ENCODE measurements at places on chromosomes 6 and 20. TPM values are rescaled to one million over a fixed set of nuclear protein-coding genes. Genes with fewer than 3 reads are reported as not detected.

DNA sequence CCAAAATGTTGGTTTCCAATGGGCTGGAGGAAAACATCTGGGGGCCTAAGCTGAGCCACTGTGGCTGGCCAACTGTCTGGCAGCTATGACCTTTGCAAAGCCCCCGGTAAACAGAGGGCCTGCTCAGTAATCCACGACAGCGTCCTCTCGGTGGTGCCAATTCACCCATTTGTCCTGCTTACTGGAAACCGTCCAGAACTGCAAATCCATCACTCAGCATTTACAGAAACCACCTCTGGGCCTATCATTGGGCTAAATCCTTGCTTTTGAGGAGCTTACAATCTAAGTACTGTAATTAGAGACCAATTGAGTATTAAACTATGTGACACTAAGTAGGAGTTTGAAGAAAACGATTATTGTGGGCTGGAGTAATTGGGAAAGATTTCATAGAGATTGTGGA, 31.0 kb downstream of the ADAT2 start:
- no peak for DNase-seq
- no peak overlapping the region for H3K27ac ChIP-seq
- H3K4me3 ChIP-seq = no peak overlapping the region
- no peaks in the 10 kb centered on the region for H3K36me3 ChIP-seq
- peaks cover 6% of the 10 kb centered on the region for H3K4me1 ChIP-seq

GRCh38 chr6:26123675-26123946, 36.4 kb downstream of the HFE start:
- DNase-seq = no peak
- H3K4me3 ChIP-seq = peak overlapping the region; percentile 96
- H3K27ac ChIP-seq = peak overlapping the region; percentile 100
- H3K27me3 ChIP-seq = no peaks in the 10 kb centered on the region

DNA sequence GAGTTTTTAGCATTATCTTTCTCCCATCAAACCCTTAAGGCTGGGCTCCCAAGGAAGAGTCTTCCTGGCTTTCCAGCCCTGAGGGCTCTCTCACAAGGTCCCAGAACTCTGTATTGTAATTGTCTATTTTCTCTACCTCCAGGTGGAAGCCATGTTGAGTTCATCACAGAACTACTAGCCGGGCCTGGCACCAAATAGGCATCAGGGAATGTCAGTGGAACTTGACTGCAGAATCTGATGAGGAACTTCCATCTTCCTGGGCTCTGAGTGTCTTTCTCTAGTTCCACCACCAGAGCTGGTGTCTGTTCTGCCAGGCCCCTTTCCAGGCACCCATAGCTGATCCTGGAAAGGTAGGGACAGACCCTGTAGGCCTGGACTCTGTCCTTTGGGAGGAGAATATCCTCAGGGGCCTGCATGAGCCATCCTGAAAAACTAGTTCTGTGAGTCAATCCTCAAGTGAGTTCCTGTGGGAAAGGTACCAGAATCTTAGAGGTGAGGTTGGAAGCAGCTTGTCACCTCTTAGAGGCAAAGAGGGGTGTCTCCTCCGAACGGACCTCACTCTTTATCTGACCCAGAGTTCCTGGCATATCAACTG, 11.1 kb upstream of the TOP1 start:
- H3K4me3 ChIP-seq = no peak overlapping the region
- no peak overlapping the region for H3K27ac ChIP-seq
- no peaks in the 10 kb centered on the region for H3K36me3 ChIP-seq

GRCh38 chr6:158488065-158488464, 71.8 kb upstream of the TMEM181 start:
- peaks cover 32% of the 10 kb centered on the region for H3K4me1 ChIP-seq
- no peak overlapping the region for H3K4me3 ChIP-seq
- peaks cover 22% of the 10 kb centered on the region for H3K36me3 ChIP-seq
- H3K27me3 ChIP-seq = no peaks in the 10 kb centered on the region
- H3K27ac ChIP-seq = peak overlapping the region; percentile 91
- no peak for DNase-seq

- H3K27me3 ChIP-seq = no peaks in the 10 kb centered on the region
- peaks cover 4% of the 10 kb centered on the region for H3K4me1 ChIP-seq
- DNase-seq = no peak
- H3K27ac ChIP-seq = no peak overlapping the region
Observed at GRCh38 chr6:4291453-4292403, 156.4 kb upstream of the ECI2 start.

GJA10 gene
- not detected for total RNA-seq
